ENCODE measurements at places on chromosomes 7 and 10.

- DNase-seq, result no peak
Observed at GRCh38 chr10:32155075-32155516, 98.9 kb upstream of the KIF5B start.

GRCh38 chr10:42769673-42770072 lies 12.9 kb upstream of the BMS1 start:
- no peak for DNase-seq

GRCh38 chr7:46174196-46174580 lies 253.1 kb upstream of the IGFBP3 start:
- DNase-seq, result no peak

DNA sequence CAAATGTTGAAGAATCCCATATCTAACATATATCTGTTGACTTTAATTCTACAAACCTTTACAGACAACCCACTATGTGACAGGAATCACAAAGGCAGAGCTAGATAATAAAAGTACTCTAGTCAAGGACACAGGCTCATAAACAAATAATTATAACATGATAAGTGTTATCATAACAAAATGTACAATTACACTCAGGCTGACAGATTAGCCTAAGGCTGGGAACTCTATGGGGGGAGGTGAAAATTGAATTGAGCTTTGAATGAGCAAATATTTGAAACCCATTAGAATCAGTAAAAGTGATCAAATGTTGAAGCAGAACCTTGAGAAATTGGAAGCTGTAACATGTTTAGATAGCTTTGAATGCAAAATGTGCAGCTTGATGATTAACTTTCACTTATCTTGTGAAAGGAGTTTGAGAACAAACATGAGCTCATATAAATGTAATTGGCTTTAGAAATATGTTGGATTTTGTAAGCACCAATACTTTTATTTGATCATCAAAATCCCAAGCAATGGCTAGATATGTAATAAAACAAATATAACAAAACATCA lies 970.2 kb downstream of the SORCS3 start:
- no peak for DNase-seq

- DNase-seq, result no peak
Observed at GRCh38 chr7:80463272-80463920, 48.5 kb downstream of the GNAT3 start.

DNA sequence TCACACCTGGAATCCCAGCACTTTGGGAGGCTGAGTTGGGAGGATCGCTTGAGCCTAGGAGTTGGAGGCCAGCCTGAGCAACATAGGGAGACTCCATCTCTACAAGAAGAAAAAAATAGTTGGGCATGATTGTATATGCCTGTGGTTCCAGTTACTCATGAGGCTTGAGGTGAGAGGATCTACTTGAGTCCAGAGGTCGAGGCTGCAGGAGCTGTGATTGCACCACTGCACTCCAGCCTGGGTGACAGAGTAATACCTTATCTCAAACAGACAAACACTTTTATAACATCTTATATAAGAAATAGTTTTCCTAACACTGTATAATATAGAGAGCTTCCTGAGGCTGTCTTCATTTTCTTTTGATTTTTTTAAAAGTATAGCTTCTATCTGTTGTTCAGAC lies 448.4 kb upstream of the COBL start:
- no peak for DNase-seq

DNA sequence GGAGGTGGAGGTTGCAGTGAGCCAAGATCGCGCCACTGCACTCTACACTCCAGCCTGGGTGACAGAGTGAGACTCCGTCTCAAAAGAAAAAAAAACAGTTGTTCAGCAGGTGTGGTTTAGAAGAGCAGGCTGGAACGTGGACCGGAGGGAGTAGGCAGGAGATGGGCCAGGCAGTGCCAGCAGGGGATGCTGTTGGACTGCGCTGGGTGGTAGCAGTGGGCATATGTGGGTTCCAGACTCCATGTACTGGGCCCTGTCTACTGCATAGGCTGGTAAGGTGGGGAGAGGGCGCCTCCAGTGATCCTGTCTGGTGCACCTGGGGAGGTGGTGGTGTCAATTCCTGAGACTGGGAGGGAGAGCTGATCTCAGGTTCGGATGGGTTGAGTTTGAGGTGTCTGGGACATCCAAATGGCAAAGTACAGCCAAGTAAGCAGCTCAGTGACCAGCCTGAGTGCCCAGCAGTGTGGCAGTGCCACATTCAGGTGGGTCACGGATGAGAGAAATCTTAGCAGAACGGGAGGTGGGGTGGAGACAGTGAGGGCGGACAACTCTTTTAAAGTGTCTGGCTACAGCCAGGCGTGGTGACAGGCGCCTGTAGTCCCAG lies 25.9 kb downstream of the SFXN4 start:
- no peak for DNase-seq

DNA sequence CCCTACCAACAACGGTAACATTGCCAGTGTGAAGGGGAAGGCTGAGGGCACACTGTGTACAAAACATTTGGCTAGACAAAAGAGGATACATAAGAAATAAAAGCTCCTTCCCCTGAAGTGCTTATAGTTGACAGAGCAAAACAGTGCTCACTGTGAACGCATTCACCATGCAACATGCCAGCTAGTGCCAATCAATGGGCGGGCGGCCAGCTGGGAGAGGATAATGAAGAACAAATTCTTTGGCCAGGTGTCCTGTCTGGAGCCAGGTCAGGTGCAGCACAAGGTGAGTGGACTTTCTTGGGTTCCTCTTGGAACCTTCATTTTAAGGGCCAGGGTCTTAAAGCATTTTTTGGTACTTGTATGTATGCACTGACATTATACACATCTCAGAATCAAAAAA lies 106.1 kb downstream of the ICA1 start:
- DNase-seq, result no peak

DNA sequence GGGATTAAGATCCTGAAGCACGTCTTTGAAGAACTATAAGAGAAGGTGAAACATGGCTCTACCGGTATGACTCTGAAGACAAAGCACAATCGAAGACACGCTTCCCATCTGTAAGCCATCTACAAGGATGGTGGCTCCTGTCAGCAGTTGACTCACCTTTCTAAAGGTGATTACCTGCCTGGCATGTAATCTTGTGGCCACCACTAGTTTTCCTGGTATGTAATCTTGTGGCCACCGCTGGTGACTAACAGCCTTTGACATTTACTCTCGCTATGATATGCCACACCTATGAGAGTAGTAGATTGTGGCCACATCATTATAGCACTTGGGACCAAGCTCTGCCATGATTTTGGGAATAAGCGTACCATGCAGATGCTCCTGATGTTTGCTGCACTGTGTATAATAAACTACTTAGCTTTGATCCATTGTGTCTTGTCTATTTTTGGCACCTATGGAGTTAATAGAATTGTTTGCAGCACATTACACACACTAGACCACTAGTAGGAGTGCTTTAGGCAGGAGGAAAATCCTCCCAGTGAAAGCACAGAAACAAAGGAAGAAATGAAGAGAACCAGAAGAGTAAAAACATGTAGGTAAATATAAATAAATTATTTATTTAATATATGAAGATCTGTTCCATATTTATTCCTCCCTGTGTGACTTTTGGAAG lies 59.8 kb downstream of the VAX1 start:
- DNase-seq, result no peak

GRCh38 chr7:151226875-151227782 lies at the start of gene ABCF2:
Gene ABCF2, minus strand, starts transcription at chr7:151227205. Its CDS starts 747 bp downstream, at chr7:151226458.
- DNase-seq, result peak; percentile 98

DNA sequence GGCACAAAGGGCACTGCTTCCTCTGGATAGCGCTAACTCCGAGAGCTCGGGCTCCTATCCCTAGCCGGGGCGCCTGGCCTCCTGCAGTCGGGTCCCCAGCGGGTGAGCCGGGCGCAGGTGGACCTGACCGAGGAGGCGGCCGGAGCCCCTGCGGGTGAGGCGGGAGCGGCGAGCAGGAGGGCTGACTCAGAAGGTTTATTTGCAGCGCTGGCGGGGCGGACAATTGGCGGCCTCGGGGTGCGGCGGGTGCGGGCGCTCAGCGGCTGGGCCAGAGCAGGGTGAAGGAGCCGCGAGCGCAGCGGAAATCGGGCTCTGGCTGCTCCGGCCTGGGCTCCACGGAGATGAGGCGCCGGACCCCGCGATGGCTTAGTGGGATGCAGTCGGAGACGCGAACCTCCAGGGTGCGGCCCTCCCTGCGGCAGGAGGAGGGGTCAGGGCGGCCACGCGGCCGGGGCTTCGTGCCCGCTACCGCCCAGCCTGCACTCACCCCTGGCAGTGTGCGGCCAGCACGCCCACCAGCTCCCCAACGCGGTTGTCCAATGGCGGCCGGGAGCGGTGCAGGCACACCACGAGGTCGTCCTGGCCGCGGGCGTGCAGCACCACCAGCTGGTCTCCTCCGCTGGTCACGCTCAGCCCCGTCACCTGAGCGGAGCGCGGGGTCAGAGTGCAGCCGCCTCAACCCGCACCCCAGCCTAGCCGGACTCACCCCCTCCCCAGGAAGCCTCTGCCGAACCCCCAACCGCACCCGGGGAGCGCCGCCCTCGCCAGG lies 16.1 kb downstream of the MYO1G start:
- no peak for DNase-seq

GRCh38 chr10:110356628-110357245 lies 52.0 kb upstream of the SMNDC1 start:
- peak; percentile 44 for DNase-seq

GRCh38 chr10:100168313-100168643 lies 17.6 kb downstream of the ERLIN1 start:
- DNase-seq, result no peak

GRCh38 chr10:102605712-102606111 lies 38.6 kb upstream of the TRIM8 start:
- DNase-seq, result no peak

DNA sequence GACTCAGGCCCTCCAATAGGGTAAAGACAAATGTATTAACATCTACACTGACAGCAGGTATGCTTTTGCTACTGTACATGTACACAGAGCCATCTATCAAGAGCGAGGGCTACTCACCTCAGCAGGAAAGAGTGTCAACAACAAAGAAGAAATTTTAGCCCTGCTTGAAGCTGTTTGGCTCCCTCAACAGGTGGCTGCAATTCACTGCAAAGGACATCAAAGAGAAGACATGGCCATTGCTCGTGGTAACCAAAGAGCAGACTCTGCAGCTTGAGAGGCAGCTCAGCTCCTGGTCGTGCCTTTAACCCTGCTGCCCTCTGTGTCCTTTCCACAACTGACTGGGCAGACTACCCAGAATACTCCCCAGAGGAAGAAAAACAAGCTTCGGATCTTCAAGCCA lies 5.1 kb downstream of the AKR1B15 start:
- no peak for DNase-seq

- DNase-seq, result no peak
Observed at GRCh38 chr10:52677086-52677485, 95.5 kb downstream of the MBL2 start.

GRCh38 chr7:92727755-92728154 lies 108.6 kb downstream of the CDK6 start:
- DNase-seq, result no peak

DNA sequence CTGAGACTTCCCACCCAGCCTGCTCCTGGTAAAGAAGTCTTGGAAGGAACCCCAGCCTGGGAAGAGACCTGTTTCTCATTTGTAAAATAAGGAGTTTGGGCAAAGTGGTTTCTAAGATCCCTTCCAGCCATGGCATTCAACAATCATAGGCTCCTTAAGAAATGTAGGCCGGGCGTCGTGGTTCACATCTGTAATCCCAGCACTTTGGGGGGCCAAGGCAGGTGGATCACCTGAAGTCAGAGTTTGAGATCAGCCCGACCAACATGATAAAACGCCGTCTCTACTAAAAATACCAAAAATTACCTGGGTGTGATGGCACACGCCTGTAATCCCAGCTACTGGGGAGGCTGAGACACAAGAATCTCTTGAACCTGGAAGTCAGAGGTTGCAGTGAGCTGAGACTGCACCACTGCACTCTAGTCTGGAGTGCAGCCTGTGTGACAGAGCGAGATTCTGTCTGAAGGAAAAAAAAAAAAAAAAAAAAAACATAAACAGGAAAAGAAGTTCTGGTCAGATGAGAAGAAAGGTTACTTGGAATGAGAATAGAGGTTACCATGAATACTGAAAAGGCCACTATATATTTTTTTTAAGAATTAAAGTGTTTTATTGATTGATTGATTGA lies 15.9 kb downstream of the DLG5 start:
- DNase-seq, result no peak

- DNase-seq, result no peak
Observed at GRCh38 chr10:1381339-1381738, 325.2 kb downstream of the WDR37 start.

DNA sequence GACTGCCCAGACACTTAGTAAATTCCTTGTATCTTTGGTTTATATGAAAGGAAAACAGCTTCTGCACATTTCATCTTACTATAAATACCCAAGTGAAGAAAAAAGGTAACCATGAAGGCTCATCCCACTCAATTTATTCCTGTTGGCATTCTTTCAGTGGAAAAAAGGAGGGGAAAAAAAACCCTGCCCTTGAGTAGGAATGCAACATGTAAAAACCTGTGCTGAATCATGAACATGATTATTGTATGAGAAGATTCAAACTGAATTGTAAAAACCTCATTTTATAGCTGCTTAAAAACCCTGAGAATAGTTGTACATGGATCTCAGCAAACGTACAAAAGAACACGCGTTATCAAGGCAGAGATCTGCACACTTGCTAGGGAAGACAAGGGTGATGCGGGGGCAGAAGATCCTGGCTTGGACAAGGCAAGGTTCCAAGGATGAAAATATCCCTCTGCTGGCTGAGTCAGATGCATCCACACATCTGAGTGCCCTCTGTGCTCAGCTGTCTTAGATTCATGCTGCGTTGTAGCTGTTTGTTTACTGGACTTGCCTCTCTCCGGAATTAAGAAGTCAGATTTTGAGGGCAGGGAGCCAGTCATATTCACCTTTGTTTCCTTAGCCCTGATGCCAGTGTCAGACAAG lies 658.2 kb downstream of the PARD3 start:
- no peak for DNase-seq

GRCh38 chr10:58723186-58723585 lies 210.5 kb downstream of the BICC1 start:
- DNase-seq, result no peak

DNA sequence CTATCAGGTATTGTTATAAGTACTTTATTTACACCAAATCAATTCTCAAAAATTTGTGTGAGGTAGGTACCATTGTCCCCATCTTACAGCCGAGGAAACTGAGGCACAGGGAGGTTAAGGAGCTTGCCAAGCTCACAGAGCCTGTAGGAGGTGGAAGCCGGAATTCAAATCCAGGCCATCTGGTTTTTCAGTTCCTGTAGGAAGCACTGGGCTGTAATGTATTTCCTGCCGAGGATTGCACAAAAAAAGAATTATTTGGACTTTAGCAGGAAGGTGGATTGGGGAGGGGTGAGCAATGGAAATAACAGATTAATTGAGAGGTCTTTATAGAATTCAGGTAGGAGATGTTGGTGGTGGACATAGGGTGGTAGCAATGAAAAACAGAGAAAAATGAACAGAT lies 315.3 kb upstream of the AUTS2 start:
- no peak for DNase-seq

Measured in stimulated activated CD8-positive, alpha-beta memory T cell treated with anti-CD3 and anti-CD28 coated beads, Interleukin-4, amount 100 ng/mL, for 24 hours (primary cell).